ENCODE measurements at places on chromosomes 2 and 18.

- DNase-seq = no peak
Measured at GRCh38 chr2:168256448-168256847, 9.1 kb upstream of the STK39 start.

DNA sequence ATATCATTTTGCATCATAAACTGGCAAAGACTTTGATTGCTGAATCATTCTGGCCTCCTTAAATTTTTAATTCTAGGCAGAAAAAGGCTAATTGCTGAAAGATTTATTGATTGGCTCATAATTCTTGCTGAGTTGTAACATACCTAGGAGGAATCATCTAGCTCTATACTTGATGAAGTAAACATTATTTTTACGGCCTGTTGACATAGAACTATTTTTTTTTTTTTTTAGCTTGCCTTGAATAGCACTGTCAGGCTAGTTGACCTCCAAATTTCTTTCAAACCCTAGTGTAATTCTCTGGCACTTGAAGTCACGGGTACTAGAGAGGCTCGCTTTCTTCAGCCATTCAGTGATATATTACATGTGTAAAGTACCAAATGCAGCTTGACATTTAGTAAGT, 2.8 kb downstream of the SERPINB12 start:
- no peak for DNase-seq

- DNase-seq = no peak
Measured at GRCh38 chr2:240166191-240166590, 25.7 kb upstream of the OTOS start.

- no peak for DNase-seq
Measured at GRCh38 chr2:19860022-19860421, 41.8 kb downstream of the TTC32 start.

DNA sequence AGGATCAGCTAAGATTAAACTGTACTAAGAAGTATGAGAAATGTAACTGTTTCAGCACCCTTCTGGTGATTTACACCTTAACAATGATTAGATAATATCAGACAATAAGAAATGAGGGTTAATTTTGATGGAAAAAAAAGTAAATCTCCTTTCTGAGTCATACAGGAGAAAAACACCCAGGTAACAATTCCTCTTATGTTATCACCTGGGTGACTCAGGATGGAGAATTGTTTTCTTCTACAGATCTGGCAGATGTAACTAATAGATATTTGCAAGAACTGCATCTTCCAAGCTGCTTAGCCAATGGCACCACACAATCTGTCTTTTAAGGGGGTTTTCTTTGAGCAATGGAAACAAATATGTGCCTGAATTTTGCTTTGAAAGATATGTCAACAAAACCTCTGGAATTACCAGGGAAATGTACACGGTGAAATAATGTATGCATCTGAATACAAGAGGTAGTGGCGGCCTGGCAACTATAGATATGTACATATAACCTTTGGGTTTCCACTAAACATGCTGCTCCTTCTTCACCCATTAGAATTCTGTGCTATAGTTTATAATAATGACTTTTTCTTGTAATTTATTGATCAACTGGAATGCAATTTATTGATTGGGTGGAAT, 407.9 kb downstream of the CPS1 start:
- no peak for DNase-seq

DNA sequence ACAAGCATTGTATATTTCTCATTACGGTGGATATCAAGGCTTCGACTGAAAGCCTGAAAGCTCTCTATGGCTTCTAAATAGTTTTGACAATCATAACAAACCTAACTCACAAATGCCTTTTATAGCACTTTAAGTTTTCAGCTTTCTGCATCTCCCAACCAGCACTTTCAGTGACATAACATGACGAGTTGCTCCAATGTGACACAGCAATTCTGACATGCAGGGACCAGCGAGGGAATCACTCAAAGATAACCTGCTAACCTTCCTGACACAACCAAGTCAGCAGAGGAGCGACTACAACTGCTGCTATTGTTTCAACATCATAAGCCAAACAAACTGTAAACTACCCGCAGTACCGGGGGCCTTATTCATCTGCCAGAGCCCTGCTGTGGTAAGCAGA, 95.7 kb upstream of the CDH20 start:
- no peak for DNase-seq

DNA sequence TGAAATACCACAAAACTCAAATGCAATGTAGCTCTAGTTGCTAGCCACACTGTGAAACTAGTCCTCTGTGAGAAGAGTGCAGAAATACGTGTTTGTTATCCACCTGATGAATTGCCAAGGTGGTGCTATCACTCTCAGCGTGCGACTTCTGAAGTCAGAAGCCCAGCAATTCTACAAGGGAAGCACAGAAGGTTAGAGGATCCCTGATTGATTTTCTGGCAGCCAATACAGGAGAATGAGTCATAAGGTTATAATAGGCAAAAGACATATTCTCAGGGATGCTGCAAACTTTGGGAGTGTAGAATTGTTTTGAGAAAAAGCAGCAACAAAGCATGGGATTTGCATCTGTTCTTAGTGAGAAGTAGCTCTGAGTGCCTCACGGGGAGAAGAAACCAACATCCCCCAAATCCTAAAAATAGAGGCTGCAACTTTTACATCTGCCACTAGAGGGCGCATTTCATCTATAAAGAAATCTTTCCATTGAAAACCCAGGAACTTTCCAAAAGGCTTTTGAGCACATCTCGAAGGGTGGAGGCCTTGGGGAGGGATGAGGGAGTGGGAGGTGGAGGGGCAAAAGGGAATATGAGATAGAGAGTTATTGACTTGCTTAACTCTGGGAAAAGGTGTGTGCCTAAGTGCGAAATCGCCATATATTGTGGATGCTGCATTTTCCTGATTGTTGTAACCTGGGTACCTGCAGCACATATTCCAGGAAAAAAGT, 78.0 kb downstream of the TMEM182 start:
- no peak for DNase-seq

GRCh38 chr2:164388511-164388910, 232.8 kb downstream of the GRB14 start:
- DNase-seq = no peak

- DNase-seq = no peak
Measured at GRCh38 chr18:59484131-59484530, 125.1 kb upstream of the LMAN1 start.

DNA sequence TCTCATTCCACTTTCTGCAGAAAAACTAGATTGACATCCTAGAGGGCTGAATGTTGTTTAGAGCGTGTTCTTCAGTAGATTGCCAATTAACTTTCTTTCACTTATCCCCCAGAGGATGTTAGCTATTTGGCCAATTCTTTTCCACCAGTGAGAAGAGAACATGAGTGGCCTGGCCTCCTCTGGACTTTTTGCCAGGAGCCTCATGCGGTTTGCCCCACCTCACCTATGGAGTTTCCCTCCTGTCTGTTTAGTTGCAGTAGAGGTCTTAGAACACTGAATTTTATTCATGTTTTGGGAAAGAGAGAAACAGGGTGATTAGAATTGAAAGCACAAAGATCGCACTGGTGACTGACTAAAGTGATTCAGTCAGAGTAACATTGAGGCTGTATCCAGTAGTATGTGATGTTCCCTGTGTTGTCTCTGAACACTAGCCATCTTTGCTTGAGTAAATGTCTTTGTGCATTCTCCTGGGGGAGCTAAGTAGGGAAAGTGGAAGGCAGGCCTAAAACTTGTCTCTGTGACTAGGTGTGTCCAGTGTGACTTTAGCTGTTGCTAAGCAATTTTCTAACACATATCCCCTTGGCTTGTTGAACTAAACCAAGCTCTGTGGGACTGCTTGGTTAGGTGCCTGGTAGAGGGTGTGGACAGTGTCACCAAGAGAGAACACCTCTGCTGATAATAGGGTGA, 34.0 kb downstream of the UGP2 start:
- no peak for DNase-seq

DNA sequence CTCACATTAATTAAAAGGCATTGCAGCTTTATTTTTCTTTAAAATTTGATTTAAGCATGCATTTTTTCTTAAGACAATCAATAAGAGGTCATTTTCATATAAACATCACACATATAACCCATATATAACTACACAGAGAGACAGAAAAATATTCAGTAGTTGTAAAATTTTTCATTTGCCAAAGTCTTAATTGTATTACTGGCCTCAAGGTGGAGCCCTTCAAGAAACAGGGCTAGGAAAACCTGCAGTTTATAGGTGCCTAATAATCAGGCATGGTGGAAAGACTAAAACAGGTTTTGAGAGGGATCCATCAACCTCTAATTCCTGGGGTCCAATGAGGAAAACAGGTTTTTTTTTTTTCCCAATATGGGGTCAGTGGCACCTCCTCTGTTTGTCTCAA, 71.3 kb upstream of the ZNF804A start:
- DNase-seq = no peak
